Activated B cell treated with CpG ODN at 0.5 μM for 24 hours (primary cell): ENCODE measurements at places on chromosomes 4 and X. TPM values are rescaled to one million over a fixed set of nuclear protein-coding genes. Genes with fewer than 3 reads are reported as not detected.
A peak's percentile ranks its signal among the peaks of the same experiment; 100 is the strongest.

TAF7L gene
- not detected in 2 replicates for total RNA-seq

DNA sequence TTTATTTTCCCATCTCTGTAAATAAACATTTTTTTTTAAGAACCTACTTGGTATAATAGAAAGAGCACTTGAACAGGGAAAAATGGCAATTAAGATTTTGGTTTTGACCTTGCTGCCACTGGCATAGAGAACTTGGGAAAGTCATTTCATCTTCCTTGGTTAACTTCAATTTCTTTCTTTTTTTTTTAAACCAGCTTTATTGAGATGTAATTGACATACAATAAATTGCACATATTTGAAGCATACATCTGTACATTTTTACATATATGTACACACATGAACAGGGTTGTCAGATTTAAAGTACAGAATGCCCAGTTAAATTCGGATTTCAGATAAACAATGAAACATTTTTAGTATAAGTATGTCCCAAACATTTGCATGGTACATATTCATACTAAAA is 103.0 kb upstream of the RAPGEF2 start:
- no peak overlapping the region for H3K4me3 ChIP-seq
- no peak overlapping the region for H3K27ac ChIP-seq
- no peaks in the 10 kb centered on the region for H3K36me3 ChIP-seq
- H3K4me1 ChIP-seq, result no peaks in the 10 kb centered on the region
- H3K27me3 ChIP-seq, result peaks cover 9% of the 10 kb centered on the region
- DNase-seq, result no peak

TLR10 gene
- total RNA-seq, result 92.0 and 107 TPM in 2 replicates

DNA sequence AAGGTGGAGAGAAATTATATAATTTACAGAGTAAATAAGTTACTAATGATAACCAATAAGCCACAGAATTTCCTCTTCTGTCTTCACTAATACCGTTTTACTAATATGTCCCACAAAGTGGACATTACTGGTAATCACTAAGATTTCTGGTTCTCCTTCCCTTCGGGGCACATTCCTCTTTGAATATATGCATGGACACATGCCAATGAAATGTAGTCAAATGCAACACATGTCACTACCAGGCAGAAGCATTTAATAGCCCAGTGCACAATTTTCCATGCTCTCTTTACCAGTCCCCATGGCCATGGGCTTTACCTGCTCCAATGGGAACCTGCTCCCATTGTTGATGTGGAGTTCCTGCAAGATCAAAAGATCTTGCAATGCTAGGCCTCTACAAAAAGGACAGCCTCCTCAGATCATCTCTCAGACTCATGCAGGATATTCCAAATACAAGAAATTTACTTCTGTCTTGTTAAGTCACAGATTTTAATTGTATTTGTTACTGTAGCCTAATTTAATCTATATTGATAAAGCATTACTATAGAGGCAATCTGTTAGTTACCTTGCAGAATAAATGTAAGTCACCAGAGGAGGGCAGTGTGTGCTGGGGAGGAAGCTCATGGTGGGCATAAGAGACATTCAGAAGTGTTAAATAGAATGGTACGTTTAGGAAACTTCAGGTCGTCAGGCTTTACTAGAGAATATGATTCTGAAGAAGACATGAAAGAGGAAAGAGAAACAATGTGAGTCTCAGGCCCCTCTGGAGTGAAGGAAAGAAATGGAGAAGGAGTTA is 37.1 kb upstream of the INPP4B start:
- H3K4me3 ChIP-seq, result no peak overlapping the region
- H3K4me1 ChIP-seq, result no peaks in the 10 kb centered on the region
- no peaks in the 10 kb centered on the region for H3K27me3 ChIP-seq
- H3K27ac ChIP-seq, result no peak overlapping the region

- DNase-seq, result no peak
- peaks cover 11% of the 10 kb centered on the region for H3K27me3 ChIP-seq
- no peaks in the 10 kb centered on the region for H3K36me3 ChIP-seq
- no peak overlapping the region for H3K27ac ChIP-seq
These were observed 69.3 kb upstream of the ANXA3 start for GRCh38 chr4:78482281-78482680.

DNA sequence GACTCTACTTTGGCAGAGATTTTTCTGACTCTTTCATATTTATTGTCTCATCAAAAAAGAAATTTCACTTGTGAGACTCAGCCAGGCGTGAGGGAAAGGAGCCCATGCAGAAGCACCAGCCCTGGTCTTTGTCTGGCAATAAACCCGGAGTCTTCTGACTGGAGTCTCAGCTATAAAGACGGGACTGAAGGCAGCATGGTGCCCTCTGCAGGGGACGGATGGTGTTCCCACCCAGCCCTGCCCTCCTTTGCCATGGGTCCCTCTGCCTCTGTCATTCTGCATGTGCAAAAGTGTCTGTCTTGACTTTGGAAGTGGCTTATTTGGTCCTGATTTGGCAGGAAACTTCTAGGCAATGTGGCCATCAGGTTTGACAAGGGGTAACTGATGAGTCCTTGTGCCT is 14.2 kb downstream of the ZNF185 start:
- DNase-seq, result no peak
- H3K36me3 ChIP-seq, result no peaks in the 10 kb centered on the region
- no peak overlapping the region for H3K4me3 ChIP-seq
- H3K4me1 ChIP-seq, result peaks cover 10% of the 10 kb centered on the region
- H3K27ac ChIP-seq, result no peak overlapping the region

- DNase-seq, result no peak
- no peak overlapping the region for H3K4me3 ChIP-seq
- H3K36me3 ChIP-seq, result no peaks in the 10 kb centered on the region
- H3K27ac ChIP-seq, result no peak overlapping the region
- no peaks in the 10 kb centered on the region for H3K4me1 ChIP-seq
- no peaks in the 10 kb centered on the region for H3K27me3 ChIP-seq
These were observed 24.3 kb upstream of the NDNF start for GRCh38 chr4:121096629-121097028.

DNA sequence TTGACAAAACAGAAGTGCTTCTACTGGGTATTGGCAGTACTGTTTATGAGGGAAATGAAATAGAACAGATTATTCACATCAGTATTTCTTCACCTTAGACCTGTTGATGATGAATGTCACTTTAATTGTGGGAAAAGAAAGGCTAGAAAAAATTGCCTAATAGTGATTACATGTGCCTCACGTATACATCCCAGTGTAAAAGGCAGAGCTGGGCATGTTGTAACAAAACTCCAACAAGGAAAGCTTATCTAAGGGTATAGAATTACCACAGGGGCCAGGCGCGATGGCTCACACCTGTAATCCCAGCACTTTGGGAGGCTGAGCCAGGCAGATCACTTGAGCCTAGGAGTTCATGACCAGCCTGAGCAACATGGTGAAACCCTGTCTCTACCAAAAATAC is 4.2 kb downstream of the PGM2 start:
- no peak for DNase-seq
- peaks cover 59% of the 10 kb centered on the region for H3K36me3 ChIP-seq
- peaks cover 26% of the 10 kb centered on the region for H3K4me1 ChIP-seq
- H3K4me3 ChIP-seq, result no peak overlapping the region
- no peak overlapping the region for H3K27ac ChIP-seq

DGAT2L6 gene
- not detected in 2 replicates for total RNA-seq

DNA sequence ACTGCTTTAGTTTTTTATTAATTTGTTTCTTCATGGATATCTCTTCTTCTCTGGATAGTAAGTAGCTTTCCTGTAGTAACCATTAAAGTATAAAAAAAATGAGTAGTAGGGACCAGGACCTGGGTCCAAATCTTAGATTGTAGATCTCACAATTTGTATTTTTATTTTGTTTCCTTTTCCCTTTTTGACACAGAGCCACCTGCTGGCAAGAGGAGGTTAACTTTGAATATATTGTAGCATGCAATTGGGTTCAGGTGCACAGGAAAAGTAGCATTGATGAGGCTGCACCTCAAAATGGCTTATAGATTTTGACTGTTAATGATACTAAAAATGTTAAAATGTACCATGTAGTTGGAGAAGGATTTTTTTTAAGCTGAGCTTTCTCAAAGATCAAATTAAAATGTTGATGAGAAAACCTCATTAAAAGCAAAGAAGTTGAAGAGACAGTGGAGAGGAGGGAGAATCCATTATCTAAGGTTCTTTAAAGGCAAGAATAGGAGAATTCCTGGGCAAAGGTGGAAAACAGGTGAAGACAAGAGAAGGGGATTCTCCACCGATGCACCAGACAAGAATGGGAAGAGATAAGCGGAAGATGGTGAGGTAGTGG is 48.3 kb upstream of the HPGDS start:
- DNase-seq, result no peak
- H3K4me1 ChIP-seq, result no peaks in the 10 kb centered on the region
- H3K4me3 ChIP-seq, result no peak overlapping the region
- peaks cover 19% of the 10 kb centered on the region for H3K27me3 ChIP-seq
- no peaks in the 10 kb centered on the region for H3K36me3 ChIP-seq

GRCh38 chr4:26493461-26493860 is 3.2 kb upstream of the CCKAR start:
- no peak for DNase-seq
- H3K27ac ChIP-seq, result no peak overlapping the region
- no peaks in the 10 kb centered on the region for H3K36me3 ChIP-seq
- peaks cover 31% of the 10 kb centered on the region for H3K27me3 ChIP-seq

RAI2 gene
- total RNA-seq, result not detected in 2 replicates

SLC2A9 gene
- total RNA-seq, result 1.1 and 1.2 TPM in 2 replicates

FMR1NB gene
- total RNA-seq, result not detected in 2 replicates

DNA sequence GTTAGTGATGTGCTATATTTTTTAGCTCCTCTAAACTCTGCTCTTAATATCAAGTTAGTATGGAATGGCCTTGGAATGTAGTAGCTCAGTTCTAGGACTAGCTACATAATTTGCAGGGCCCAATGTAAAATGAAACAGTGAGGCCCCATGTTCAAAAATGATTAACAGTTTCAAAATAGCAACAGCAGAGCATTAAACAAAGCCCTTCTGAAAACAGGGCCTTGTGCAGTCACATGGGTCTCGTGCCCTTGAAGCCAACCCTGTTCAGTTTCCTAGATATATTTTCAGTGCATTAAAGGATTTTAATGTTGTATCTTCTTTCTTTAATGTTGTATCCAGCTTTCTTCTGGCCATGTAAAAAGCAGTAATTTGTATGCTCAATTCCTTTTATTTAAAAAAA is 82.1 kb downstream of the TASL start:
- H3K4me3 ChIP-seq, result no peak overlapping the region
- no peak overlapping the region for H3K27ac ChIP-seq
- no peaks in the 10 kb centered on the region for H3K27me3 ChIP-seq
- no peak for DNase-seq
- no peaks in the 10 kb centered on the region for H3K4me1 ChIP-seq
- no peaks in the 10 kb centered on the region for H3K36me3 ChIP-seq

- no peaks in the 10 kb centered on the region for H3K36me3 ChIP-seq
- H3K4me3 ChIP-seq, result no peak overlapping the region
- H3K4me1 ChIP-seq, result peaks cover 10% of the 10 kb centered on the region
- no peaks in the 10 kb centered on the region for H3K27me3 ChIP-seq
- no peak for DNase-seq
These were observed 3.0 kb upstream of the ZFP92 start for GRCh38 chrX:153408221-153408721.

DNA sequence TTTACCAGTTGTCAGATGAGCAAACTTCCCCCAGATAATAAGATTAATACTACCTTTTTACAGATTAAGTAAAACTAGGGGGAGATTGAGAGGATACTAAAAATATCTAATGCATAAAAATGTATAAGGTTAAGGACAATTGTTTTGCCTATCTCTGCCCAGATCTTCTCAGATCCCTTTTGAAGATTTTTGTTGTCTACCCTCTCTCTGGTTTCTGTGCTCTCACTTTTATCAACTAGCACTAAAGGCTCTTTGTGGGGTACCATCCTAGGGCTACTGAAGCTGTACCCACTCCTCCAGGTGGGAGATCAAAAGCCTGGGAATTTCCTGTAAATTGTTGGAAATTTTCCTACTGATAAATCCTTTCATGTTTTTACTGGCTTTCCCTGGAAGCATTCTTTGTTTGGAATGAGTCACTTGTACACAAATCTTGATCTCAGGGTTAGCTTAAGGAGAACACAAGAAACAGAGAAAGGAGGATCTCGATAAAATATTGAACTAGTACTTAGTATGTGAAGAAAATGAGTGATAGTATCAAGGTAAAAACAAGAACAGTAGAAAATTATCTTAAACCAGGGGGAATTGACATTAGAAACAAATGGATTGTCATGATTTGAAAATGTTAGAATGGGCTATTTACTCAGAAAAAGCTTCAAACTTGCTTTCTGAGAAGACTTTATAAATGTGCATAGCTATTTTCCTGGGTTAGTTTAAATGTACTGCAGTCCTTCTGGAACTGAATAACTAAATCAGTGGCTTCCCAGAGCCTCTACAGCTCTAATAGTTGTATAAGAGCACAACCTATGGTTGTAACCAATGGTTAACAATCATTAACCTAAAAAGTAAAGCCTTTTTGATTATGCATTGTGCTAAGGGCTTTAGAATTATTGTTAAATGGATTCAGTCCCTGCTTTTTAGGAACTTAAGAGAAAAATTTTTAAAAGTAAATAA is 679.9 kb upstream of the MAGEB2 start:
- no peaks in the 10 kb centered on the region for H3K27me3 ChIP-seq
- H3K27ac ChIP-seq, result no peak overlapping the region
- no peak overlapping the region for H3K4me3 ChIP-seq
- DNase-seq, result no peak

GRCh38 chrX:48910926-48911411 is 477 bp downstream of the SLC35A2 start:
- peaks cover 47% of the 10 kb centered on the region for H3K36me3 ChIP-seq
- no peak for DNase-seq
- no peaks in the 10 kb centered on the region for H3K27me3 ChIP-seq
- H3K4me3 ChIP-seq, result peak overlapping the region; percentile 94

DNA sequence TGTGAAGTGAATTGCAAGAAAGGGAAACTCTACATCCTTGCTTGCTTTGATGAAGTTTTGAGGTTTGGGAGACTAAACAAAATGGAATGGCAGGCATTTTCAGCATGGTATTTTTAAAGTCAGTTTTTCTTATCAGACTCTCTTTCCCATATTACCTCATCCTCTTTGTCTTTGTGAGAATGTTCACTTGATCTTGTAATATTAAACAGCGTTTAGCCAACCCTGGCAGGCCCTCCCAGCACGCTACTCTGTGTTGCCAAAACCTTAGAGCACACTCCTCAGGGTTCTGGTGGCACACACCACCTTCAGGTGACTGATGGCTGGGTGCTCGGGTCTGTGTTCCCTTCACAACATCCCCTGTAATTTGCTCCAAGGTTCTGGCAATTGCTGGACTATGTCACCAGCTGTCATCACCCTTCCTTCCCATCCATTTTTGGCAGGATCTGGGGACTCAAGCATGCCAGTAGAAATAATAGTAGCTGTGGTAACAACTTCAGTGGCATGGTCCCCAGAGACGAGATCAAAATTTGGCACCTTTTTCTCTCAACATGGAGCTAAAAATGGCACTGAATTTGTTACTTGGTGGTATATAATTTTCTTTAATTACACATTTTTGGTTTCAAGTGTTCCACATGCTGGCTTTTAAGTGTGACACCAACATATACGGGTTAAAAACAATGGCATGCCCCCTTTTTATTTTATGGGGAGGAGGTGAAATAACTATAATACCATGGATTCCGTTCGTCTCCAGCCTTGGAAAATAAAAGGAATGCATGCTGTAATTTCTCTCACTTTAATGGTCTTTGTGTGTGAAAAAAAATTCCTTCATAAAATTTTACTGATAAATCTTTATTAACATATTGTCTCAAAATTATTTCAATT is 273.1 kb downstream of the DCTD start:
- no peak overlapping the region for H3K4me3 ChIP-seq
- no peaks in the 10 kb centered on the region for H3K4me1 ChIP-seq
- H3K36me3 ChIP-seq, result no peaks in the 10 kb centered on the region
- H3K27ac ChIP-seq, result no peak overlapping the region
- H3K27me3 ChIP-seq, result no peaks in the 10 kb centered on the region
